ENCODE measurements at places on chromosomes 11 and 22.

- no peak for DNase-seq
These were observed 22.3 kb downstream of the ARHGAP1 start for GRCh38 chr11:46677991-46678740.

GRCh38 chr11:70455354-70455753 is 57.0 kb downstream of the CTTN start:
- DNase-seq = no peak

GRCh38 chr22:24061124-24061684 is 50.1 kb downstream of the CABIN1 start:
- DNase-seq = no peak

DNA sequence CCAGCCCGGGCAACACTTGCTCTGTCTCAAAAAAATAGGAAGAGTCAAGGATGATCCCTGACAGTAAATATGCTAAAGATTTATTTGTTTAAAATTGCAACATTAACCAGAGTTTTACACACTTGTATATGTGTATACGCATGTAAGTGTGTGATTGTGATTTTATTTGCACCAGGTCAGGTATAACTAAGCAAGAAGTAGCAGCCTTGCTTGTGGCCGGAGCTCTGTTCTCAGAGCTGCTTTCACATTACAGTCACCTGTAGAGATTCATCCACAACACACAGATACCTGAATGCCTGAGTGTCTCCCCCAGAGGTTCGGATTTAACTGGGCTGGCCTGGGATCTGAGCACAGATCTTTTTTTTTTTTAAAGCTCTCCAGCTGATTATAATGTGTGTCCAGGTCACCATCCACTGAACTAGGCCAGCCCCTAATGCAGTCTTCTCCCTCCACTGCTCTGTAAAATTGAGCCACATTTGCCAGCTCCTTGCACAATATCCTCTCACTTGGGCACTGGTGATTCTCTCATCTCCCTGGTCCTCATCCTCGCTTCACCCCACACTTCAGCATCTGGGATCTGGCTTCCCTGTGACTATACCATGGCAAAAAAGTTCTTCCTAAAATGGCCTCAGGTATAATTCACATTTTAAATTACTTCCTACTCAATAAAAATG is 48.3 kb downstream of the LIF start:
- DNase-seq = no peak

DNA sequence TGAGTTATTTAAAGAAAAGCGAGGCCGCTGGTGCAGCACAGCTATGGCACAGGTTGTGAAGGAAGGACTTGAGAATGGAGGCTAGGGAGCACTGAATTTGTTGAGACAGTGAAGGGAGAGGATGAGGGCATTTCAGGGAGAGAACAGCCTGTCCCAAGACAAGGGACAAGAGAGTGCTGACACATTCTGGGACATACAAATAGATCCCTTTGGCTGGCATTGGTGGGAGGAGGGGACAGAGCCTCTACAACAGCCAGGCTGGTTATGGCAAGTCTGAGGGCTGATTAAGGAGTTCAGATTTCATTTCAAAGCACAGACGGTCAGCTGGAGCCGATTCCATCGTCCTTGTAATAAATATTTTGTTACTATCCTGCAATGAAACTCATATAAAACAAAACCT is 1.7 kb upstream of the SLC29A2 start:
- no peak for DNase-seq

DNA sequence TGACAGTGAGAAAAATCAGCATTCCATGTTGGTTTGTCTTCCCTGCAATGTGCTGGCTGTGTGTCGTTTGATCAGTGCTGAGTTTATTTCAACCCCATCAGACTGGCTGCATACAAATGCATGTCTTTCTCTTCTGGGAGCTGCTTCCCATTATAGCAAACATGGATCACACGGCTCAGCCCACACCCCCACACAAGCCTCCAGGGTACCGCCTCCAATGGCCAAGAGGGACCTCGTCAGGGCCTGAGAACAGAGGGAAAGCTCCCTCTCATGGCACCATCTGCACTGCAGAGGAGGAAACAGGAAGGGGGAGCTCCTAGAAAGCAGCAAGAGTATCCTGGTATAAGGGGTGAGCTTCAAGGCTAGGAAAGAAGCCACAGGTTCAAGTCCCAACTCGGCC is 214.2 kb downstream of the LARGE1 start:
- DNase-seq = no peak

GRCh38 chr11:126533560-126533959 is 178.1 kb downstream of the ST3GAL4 start:
- DNase-seq = no peak

GRCh38 chr11:30585892-30586250 is 282 bp downstream of the MPPED2 start:
- DNase-seq = peak; percentile 46

DNA sequence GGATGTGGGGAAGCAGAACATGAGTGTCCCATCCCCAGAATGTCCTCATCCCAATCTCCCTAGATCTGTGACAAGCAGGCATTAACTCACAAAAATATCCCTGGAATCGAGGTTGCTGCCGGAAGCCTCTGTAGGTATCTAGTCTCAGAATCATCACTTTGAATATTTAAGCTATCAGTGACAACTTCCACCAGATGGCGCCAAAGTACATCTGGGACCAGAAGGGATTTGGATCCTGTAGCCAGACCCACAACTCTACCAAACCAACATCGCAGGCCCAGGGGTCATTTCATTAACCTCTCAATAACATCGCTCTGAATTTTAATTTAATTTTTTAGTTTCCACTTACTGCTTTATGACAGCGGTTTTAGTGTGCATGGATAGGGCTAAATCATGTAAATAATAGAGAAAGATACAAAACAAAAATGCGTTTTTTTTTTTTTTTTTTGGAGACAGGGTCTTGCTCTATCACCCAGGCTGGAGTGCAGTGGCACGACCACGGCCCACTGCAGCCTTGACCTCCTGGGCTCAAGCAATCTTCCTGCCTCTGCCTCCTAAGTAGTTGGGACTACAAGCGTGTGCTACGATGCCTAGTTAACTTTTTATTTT is 1.1 kb upstream of the EXT2 start:
- peak; percentile 86 for DNase-seq

DNA sequence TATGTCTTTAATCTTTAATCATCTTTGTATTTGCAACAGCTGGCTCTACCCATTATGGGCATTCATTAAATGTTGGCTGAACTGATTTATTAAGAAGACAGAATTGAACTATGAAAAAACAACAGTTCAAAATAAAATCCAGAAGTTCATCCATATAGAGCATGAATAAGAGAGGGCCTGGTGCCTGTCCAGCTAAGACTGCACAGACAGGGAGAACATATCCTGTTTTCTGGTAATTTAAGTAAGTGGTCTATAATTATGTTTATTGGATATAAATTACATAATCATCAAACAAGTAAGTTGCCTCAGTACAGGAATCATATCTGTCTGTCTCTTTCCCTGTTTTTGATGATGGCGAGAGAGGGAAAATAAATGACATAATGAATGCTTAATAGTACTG is 137.2 kb downstream of the RBFOX2 start:
- no peak for DNase-seq

DNA sequence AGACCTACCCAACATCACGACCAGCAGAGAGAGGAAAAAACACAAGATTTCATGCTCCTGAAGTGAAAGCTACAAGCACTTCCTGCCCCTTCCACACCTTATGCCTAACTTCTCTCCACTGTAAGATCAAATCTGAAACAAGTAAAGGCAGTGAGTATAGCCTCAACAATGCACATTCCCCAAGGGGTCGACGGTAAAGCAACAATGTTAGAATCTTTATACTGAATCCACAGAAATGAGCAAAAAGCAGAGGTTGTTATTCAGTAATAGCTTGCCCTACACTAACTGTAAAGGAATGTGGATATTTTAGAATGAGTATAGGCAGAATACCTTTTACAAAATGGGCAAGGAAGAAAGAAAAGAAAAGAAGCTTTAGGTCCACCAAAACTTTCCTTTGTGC is 15.6 kb downstream of the ARFGAP3 start:
- DNase-seq = peak; percentile 63

- DNase-seq = peak; percentile 93
These were observed 398 bp upstream of the ATG16L2 start for GRCh38 chr11:72813740-72814285.

DNA sequence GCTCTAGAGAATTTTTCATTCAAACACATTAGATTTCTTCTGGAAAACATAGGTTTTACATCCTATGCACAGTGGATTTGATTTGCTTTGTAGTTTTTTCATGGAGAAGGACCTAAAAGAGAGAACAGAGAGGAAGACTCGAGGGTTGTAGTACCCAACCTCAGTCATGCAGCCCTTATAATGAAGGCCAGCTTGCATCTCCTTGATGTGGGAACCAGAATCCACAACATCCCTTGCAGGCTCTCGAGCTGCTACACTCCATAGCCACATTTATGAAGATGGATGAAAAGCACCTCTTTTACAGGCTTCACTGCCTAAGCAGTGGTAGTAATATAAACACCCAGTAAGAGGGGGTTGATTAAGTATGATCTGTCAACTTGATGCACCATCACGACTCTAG is 9.5 kb upstream of the OR5B12 start:
- DNase-seq = no peak

DNA sequence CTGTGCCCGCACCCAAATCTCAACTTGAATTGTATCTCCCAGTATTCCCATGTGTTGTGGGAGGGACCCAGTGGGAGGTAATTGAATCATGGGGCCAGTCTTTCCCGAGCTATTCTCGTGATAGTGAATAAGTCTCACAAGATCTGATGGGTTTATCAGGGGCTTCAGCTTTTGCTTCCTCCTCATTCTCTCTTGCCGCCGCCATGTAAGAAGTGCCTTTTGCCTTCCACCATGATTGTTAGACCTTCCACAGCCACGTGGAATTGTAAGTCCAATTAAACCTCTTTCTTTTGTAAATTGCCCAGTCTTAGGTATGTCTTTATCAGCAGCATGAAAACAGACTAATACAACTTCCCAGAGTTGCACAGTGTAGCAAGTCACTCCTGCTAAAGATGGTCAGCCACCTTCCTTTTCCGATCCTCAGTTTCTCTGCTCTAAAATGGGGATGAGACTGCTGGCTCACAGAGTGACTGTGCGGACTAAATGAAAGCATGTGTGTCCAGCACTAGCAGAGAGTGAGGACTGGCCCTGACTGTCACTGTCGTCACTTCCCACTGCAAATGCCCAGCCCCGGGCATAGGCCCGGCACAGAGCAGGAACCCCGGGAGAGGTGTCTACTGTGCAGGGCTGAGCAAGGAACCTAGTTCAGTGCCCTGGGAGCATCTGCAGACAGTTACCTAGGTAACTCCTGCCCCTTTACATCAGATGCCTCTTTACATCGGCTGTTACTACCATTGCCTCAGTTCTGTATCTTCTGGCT is 9.5 kb downstream of the TSKU start:
- DNase-seq = peak; percentile 4

- DNase-seq = no peak
These were observed 18.2 kb downstream of the CALCA start for GRCh38 chr11:14953904-14954303.

GRCh38 chr11:64356498-64357411 is 2.2 kb upstream of the RPS6KA4 start:
- peak; percentile 58 for DNase-seq

DNA sequence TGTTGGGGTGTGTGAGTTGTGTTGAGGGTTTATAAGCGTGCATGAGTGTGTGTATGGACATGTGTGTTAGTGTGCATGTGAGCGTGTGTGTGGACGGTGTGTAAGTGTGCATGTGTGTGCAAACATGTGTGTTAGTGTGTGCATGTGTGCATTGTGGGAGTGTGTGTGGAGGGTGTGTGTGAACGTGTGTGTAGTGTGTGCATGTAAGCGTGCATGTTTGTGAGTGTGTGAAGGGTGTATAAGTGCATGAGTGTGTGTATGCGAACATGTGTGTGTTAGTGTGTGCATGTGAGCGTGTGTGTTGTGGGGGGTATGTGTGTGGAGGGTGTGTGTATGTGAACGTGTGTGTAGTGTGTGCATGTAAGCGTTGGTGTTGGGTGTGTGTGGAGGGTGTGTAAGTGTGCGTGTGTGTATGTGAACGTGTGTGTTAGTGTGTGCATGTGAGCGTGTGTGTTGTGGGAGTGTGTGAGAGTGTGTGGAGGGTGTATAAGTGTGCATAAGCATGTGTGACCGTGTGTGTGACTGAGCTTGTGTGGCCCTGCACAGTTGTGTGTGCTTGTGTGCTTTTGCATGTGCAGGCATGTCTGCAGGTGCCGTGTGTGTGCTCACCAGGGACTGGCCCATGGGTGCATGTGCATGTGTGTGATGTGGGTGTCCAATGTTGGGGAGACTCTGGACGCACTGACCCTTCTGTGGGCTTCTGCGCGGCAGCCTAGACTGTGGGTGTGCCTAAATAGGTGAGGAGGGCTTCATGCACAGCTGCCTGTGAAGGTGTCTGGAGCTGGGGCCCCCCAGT is 866.2 kb downstream of the TBC1D22A start:
- DNase-seq = no peak

DNA sequence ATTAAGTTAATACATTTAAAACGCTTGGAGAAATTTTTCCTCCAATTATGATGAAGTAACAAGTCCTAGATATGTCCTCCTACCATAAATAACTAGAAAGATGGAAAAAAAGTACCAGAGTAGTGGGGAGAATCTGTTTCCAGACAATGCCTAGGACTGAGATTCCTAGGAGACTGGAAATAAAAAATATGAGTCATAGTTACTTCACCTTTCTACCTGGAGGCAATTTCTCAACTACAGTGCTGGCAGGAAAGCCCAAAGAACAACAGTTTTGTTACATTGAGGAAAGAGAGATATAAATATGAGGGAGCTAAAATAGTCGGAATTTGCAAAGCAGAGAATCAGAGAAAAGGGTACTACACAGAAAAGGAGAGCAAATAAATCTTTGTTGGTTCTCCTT is 202.1 kb upstream of the ARHGAP42 start:
- no peak for DNase-seq

GRCh38 chr22:39719559-39720450 is 149.3 kb downstream of the CACNA1I start:
- no peak for DNase-seq

- peak; percentile 85 for DNase-seq
These were observed 29.7 kb upstream of the TEF start for GRCh38 chr22:41352058-41352457.

DNA sequence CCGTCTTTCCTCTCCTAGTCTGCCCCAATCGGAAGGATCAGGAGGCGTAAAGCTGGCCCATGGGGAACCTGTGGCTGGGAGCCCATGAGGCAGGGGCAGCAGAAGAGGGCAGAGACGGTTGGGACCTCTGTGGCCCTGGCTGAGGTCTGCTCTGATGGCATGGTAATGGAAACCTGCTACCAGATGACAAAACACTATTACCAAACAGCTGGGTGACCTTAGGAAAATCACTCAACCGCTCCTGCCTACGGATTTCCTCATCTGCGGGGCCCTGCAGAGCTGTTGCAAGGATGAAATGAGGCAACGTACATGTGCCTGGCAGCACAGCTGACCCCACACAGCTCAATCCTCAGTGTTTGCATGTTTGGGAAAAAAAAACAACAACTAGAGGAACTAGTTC is 4.6 kb downstream of the AP5B1 start:
- peak; percentile 2 for DNase-seq

GRCh38 chr11:15396778-15397177 is 282.1 kb downstream of the INSC start:
- no peak for DNase-seq

DNA sequence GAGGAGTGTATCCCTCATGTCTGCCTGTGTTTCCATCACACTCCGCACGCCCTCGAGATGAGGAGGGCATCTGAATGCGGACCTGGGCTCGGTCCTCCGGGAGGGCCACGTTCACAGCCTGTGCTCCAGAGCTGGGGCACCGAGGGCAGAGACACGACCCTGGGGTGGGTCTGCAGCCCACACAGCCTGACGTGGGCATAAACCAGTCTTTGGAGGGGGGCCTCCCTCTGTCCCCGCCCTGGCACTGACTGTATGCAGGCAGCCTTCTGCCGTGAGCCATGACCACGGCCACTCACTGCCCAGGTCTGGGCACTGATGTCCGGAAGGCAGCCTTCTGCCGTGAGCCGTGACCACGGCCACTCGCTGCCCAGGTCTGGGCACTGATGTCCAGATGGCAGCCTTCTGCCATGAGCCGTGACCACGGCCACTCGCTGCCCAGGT is 1425.1 kb downstream of the BRD1 start:
- DNase-seq = no peak
